ENCODE measurements at places on chromosomes 3 and 15. TPM values are rescaled to one million over a fixed set of nuclear protein-coding genes. Genes with fewer than 3 reads are reported as not detected.

The CYP1A2 gene
- total RNA-seq: not detected

- DNase-seq: peak; percentile 85
Measured at GRCh38 chr3:99901200-99901926, 83.7 kb downstream of the CMSS1 start.

The SI gene
- not detected for total RNA-seq

DNA sequence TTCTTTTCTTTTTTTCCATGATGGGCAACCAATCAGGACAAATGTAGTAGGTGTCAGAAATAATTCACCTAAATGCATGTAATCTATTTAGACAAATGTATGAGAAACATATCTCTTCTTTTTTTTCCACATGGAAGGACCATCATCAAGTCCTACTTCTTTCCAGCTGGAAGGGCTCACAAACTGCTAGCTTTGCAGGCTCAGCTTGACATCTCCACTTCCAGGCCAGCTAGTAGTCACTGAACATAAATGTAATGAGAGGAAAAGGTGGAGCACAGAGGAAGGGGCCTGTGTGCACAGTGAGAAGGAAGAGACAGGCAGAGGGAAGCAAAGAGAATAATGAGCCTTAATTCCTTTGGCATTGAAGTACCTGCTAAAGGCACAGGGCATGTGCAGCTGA lies 504.9 kb downstream of the MCTP2 start:
- no peak for DNase-seq

DNA sequence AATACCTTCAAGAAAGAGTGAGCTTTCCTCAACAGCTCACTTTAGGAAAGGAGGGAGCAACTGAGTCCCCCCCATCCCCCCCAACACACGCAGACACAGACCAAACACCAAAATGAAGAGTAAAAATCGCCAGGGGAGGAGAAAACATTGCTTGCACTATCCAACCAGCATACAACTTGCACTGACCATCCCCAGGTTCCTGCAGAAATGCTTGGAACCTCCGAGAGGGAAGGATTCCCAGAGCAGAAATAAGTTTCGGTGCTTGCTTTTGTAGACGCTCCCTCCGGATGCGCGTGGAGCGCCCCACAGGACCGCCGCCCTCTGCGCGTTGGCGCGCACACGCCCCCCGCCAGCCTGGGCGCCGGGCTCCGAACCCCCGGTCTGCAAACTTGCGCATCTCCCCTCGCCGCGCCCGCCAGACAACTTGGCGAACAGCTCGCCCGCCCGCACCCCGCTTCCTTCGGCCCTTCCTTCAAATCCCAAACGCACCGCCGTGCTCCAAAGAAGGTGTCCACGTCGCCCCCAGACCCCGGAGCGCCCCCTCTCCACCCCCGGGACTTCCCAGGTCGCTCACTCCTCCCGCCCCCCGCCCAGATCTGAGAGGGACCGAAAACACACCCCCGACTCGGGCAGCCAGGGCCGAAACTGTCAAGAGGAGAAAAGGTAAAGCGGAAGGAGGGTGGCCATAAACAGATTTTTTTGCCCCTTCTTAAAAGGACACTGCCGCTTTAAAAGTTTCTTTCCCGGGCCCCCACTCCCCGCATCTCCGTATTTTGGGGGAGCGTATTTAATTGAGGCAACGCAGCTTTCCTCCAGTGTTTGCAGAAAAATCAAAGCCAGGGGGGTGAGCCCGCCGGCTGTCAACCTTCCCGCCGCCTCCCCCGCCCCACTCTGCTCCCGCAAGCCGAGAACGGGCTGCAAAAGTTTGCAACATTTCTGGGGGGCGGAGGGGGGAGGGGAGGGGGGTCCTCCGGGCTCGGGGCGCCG lies 859 bp downstream of the RORA start:
- no peak for DNase-seq

The ADAMTS9 gene
- total RNA-seq: 72.1 TPM

- DNase-seq: no peak
Measured at GRCh38 chr3:163721596-163721995, 1356.7 kb downstream of the SI start.

DNA sequence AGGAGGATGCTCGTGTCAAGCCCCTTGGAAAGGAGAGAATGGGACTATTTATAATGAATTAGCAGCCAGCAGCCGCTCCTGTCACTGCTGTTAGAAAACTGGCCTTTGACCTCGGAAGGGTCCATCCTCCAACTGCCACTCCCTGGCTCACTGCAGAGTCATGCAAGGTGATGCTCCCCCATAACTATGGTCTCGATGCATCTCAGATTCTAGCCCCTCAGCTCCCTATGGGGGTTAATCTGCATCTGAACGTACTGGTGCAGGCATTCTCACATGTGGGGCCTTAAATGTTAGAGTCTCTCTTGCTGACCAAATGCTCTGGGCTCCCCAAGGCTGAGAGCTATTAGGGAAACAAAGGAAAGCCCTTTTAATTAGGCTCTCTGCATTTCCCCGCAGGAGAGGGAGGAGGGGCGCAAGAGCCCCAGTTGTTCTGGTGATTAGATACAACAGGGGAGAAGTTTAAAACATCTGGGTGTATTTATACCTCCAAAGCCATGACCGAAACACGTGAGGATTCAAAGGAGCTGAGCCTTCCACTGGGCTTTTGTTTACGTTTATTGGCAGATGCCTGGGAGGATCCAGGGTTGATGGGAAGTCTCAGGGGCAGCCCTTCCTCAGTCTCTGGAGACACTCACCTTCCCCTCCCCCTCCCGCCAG lies 182.5 kb downstream of the OPA1 start:
- no peak for DNase-seq

The GATA2 gene
- 28.2 TPM for total RNA-seq

The IQCF5 gene
- total RNA-seq: not detected

The GOLGA6B gene
- not detected for total RNA-seq

DNA sequence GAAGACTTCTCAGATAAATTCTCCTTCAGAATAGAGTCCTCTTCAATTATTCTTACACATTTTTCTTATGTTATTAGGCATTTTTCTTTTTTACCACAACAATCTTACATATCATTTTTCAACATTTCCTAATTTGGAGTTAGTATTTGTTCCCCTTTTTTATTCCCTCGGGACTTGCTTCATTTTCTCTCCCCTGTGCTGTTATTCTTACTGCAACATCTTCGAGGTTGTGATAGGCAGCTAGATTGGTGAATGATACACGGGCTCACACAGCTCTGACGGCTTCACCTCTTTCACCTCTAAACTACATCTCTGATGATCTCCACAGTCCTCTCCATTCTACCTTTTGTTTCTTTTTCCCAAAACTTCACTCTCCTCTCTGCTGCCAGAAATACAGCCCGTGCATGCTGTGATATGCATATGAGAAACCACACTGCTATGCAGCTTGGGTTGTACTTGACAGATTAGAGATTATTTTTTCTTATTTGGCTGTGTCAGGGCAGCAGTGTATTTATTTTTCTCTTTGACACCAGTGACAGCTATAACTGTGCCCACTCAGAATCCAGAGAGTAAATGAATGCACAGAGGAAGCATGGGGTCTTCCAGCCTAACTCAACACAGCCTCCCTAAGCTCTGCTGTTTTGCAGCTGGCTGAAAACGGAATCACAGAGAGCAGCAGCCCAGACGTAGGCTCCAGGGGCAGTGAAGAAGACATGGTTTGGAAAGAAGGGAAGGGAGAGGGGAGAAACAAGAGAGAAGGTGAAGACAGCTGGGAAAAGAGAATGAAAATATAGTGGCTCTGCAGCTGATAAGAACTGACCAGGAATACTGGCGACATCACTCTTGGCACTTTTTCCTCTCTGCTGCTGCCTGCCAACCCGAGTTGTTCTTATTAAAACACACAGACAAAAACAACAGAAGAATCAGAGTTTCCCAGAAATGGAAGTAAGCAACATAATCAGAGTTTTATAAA lies 61.8 kb downstream of the SLC9A9 start:
- no peak for DNase-seq

DNA sequence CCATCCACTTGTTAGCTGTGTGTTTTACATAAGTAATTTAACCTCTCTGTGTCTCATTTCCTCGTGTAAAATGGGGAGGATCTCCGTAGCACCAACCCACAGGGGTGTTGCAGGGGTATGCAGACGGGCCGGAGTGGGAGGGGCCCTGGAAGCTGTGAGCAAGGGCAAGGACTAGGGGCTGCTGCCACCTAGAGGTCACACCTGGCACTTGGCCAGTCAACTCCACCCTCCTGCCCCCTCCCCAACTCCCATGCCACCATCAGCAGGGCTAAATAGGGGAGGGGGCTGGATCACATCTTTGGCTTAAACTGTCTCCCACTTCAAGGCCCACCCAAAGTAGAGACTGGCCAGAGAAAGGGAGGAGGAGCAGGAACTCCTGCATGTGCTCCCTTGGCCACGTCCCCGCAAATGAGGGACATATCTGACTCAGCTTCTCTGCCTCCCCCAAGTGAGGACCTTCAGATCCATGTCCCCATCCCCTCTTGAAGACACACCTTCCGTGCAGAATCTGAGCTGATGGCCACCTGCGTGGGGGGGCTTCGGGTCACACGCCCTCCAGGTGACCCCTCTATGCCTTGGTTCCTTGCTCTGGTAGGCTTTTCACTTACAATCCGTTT lies 2.6 kb downstream of the CCDC9B start:
- no peak for DNase-seq

The WNT7A gene
- total RNA-seq: 0.24 TPM

GRCh38 chr3:172186607-172187006 lies 147.2 kb downstream of the FNDC3B start:
- no peak for DNase-seq

DNA sequence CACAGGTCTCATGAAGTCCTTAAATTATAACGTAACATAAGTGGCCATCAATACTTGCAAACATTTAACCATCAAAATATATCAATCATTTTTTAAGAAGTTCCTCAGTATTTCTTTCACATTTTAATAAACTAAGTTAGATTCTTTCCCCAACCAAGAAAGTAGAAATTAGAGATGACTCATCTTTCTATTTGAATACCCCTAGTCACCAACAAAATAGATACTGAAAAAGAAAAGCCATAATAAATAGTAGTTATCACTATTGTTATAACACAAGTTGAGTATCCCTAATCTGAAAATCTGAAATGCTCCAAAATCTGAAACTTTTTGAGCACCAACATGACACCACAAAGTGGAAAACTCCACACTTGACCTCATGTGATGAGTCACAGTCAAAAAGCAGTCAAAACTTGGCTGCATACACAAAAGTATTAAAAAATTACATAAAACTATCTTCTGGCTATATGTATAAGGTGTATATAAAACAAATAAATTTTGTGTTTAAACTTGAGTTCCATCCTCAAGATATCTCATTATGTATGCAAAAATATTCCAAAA lies 3.7 kb downstream of the SHQ1 start:
- no peak for DNase-seq
